NCI-H1417 treated with DMSO at 0.1 percent for 48 hours (cell line): ENCODE measurements at places on chromosomes 7 and 10.

DNA sequence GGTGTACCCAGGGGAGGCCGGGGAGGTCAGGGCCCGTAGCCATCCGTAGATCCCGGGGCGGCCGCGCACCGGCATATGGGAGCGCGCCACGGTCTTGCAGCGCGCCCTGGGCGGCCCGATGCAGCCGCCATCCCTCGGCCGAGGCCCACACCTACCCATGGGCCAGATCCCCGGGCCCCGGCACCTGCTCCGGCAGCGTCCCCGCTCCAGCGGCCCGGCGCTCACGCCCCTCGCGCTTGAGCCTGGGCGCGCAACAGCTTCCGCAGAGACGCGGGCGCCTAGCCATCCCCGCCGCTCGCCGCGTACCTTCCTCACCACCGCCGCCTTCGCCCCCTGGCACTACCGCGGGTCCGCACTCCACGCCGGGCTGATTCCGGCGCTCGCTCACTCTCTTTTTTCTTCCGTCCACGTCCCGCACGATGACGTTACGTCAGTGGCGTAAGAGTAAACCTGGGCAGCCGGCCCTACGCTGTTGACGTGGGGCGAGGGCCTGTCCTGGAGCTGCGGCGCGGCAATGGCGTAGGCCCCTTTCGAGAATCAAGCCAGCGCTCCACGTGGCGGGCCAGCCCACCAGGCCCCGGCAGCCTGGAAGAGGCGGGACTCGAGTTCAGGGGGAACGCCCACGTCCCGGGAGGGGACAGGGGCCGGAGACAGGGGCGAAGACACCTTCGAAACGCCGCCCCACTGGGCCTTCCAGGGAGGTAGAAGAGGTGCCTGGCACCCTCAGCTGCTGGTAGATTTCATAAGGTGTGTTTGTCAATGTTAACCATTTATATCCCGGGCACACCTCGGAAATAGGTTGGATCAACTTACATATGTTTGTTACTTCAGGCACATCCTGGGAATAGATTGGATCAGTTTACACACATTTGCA lies at the start of gene ALDH18A1:
Gene ALDH18A1 (minus strand): TSS at position 421 of the 874 bp plus-strand sequence. CDS start 3,334 bp downstream, outside the sequence.
- DNase-seq: no peak

- DNase-seq: no peak
Measured at GRCh38 chr7:44975331-44976039, 3.3 kb downstream of the MYO1G start.

DNA sequence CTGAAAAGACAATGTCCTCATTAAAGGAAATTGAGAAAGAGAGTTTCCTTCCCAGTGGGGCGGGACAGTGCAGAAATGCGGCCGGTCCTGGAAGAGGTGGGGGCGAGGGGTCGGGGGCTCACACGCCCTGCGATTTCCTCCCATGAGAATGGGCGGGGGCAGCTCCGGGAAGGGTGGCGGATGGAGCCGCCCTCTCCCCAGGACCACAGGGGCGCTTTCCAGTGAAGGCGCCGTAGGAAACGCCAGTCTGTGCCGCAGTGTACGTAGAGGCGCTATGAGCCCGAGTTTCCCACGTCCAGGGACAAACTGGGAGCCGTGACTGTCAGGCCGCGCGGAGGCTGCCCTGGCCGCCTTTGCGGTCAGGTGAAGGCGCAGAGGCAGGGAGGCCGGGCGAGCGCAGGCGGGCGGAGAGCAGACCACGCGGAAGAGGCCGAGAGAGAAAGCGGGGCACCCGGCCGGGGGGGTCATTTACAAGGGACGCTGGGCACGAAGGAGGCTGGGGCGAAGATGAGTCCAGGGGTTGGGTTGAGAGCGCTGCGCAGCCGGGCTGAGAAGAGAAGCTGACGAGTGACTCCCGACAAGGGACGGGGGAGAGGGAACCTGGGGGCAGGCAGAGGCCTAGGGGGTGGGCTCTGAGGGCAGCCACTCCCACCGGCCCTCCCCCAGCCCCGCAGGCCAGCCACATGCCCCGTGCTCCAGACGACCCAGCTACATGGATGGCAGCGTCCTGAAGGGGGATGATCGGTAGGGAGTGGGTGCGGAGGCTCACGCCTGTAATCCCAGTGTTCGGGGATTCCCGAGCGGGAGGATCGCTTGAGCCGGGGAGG lies 45.0 kb downstream of the ALOX5 start:
- DNase-seq: no peak

- no peak for DNase-seq
Measured at GRCh38 chr10:31253237-31253636, 65.8 kb upstream of the ZEB1 start.

GRCh38 chr10:101625821-101626412 lies 37.8 kb downstream of the DPCD start:
- DNase-seq: no peak

DNA sequence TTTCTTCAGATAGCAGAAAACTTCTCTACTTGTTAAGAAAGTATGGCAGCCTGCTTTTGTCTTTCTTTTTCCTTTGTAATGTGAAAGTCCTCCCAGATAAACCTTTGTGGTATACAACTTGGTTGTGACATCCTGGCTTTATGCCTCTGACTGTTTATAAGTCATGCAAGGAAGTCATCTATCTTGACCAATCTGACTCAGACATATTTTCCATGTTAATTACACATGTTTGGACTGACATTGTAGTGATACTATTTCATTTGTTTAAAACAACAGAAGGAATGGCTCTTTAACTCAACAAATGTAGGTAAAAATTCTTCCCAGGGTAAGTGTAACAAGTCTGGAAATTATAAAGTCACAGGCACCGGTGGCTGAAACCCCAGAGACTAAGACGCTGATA lies 341.6 kb upstream of the MEOX2 start:
- DNase-seq: no peak

GRCh38 chr10:44070282-44070681 lies 314.6 kb downstream of the CXCL12 start:
- DNase-seq: no peak

- peak; percentile 10 for DNase-seq
Measured at GRCh38 chr7:125122173-125122572, 192.5 kb upstream of the POT1 start.

DNA sequence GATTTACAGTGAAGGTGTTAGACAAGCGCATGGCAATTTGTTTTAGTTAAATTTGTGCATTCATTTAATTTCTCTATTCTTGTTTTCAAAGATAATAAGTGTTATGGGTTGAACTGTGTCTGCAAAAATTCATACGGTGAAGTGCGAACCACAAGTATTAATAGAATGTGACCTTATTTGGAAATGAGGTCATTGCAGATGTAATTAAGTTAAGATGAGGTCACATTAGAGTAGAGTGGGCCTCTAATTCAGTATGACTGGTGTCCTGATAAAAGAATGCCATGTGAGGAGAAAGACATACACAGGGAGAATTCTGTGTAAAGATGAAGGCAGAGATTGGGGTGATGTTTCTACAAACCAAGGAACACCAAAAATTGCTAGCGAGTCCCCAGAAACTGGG lies 158.8 kb upstream of the SEMA3E start:
- DNase-seq: no peak

GRCh38 chr7:92953657-92954056 lies 117.3 kb upstream of the CDK6 start:
- no peak for DNase-seq

DNA sequence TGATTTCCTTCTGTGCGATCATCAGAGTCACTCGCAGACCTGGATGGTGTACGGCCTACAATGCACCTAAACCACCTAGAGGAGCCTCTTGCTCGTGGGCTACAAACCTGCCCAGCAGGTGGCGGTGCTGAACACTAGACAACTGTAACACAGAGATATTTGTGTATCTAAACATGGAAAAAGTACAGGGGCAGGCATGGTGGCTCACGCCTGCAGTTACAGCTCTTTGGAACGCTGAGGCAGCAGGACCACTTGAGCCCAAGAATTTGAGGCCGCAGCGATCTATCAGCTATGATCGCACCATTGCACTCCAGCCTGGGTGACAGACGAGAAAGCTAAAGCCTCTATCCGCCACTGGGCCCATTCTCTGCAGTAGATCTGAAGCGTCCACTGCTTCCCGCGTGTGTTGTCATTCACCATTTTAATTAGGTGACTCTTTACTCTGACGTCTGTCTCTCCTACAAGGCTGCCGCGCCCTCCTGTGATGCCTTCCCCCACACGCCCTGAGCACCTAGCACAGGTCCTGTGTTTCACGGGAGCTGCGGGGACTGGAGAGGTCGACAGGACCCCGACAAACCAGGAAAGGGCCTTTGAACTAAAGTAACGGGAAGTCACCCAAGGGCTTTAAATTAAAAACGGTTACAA lies 774 bp downstream of the TUBGCP2 start:
- no peak for DNase-seq

DNA sequence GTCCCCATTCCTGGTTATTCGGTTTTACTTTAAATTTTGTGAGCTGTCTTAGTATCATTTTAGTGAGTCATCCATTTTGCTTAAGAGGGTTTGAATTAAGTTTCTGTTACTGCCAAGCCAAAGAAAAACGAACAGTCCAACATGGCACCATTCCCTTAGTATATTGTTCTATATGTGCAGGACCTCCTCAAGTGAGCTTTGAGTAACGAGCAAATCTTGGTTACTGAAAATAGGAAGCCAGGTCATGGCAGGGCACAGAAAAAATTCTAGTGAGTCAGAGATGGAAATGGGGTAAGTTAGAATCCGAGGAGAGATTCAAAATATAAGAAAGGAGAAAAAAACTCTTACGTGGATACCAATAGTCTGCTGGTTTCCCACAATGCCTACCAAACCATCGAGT lies 292.9 kb downstream of the BAMBI start:
- no peak for DNase-seq

- DNase-seq: no peak
Measured at GRCh38 chr7:22958742-22959141, 55.2 kb downstream of the HYCC1 start.

DNA sequence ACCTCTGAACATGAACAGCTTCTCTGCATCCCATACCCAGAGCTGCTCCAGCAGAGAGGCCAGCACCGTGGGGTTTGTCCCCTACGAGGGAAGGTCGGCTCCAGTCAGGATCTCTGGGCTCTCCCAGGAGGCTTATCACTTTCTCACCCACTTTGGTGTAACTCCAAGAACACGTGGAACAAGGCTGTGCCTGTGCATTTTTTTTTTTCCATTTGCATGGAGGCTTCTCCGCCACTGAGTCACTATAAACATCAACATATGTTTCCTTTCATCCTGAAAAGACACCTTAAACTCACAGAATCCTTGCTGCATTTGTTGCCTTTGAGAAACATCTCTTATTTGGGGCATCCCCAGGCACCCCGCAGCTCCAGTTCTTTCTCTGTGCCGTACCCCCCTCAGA lies 29.4 kb upstream of the ECHDC3 start:
- DNase-seq: no peak

GRCh38 chr10:35126062-35126529 lies 550 bp upstream of the CREM start:
- no peak for DNase-seq

DNA sequence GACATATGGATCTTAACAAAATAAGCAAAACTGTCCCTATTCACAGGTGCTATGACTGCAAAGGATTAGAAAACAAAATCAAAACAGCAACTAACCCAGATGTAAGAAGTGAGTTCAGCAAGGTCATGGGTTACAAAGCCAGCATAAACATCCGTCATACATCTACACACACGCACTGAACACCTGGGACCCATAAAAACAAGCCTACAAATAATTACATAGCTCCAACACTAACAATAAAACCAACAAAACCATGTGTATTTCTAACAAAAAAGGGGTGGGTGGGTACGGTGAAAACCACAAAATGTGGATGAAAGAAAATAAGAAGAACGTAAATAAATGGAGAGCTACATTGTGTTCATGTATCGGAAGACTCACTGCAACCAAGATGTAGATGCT lies 256.8 kb downstream of the ELFN1 start:
- no peak for DNase-seq

DNA sequence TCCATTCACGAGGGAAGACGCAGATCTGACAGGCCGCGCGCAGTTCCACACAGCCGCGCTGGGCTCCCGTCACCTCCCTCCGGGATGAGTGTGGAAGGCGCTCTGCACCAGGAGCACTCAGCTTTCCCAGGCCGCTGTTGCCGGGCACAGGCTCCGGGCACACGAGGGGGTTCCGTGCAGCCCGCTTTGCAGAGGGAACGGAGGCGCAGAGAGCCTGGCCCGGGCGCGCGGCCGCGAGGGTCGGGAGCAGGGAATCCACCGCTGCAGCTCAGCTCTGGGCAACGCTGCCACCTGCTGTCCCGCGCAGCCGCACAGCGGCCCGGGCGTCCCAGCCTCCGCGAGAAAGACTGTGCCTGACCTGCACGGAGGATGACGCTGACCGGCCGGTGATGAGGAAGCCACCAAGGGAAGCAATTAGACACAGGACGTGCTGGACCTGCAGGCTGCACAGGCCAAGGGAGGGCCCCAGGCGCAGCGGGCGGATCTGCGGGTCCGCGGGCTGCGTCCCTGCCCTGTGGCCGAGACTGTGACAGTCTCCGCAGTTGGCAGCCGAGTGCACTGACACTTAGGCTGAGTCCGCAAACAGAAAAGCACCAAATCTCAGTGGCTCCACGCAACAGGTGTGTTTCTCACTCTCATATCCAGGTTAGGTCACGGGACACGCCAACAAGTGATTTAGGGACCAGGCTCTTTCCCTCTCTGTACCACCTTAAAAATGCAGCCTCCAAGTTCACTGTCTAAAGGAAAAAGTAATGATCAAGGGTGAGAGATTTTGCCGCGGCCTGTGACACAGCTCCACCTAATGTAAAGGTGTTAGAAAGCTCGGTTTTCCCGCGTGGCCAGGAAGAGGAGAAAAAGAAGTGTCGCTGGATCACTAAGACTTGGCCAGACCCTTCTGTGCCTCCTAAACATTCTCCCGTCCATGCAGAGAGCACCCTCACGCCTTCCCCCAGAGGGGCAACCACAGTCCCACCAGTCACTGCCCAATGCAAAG lies 94.5 kb downstream of the SEC61G start:
- no peak for DNase-seq

DNA sequence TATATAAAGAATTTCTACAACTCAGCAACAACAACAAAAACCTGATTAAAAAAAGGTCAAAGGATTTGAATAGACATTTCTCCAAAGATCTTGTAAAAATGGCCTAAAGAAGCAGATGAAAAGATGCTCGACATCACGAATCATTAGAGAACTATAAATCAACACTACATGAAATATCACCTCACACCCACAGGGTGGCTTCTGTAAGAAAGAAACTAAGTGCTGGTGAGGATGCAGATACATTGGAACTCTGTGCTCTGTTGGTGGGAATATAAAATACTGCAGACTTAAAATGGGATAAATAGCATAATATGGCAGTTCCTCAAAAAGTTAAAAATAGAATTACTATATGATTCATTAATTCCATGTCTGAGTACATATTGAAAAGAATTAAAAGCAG lies 38.3 kb upstream of the CDCA7L start:
- no peak for DNase-seq

DNA sequence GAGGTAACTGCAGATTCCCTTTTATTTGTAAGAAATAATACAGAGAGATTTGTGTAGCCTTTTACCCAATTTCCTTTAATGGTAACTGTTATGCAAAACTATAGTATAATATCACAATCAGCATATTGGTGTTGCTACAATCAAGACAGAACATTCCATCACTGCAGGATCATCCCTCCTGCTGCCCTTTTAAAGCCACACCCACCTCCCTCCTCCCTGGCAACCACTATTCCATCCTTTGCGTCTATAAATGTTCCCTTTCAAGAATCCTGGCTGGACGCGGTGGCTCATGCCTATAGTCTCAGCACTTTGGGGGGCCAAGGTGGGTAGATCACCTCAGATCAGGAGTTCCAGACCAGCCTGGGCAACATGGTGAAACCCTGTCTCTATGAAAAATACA lies 13.2 kb downstream of the ACBD7 start:
- DNase-seq: no peak
